ENCODE measurements at places on chromosomes 12 and 14.

DNA sequence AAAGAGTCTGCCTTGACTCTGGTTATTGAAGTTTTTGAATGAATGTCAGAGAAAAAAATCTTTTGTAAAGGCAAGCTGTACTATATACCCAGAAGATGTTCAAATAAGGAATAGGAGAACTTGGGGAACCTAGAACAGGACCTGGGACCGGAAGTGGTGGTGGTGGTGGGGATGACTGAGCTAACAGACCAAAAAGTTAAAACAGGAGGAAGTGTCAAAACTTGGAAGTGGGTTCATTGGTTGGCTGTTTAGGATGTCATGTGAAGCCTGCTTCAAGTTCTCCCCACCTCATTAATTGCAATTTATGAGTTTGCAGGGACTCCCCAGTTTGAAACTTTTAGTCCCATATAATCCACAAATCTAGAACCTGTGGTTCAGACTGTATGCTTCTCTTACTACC lies 26.2 kb downstream of the PLXNC1 start:
- no peak for DNase-seq

DNA sequence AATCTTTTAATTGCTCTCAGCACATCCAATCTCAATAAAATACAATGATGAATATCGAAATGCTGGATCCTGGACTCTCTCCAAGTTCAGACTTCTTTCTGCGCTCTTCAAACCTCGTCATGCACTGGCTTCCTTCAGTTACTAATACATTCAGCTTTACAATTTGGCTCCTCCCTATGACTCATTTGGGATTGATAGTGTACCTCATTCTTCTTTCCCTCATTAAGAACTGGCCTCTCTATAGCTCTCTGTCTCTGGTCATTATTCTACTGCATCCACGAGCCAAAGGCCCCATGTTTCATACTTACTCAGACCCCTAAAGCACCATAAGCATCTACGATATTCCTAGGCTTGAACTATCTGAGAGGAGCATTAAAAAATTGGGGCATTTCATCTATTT lies 4.9 kb downstream of the TSPAN8 start:
- DNase-seq, result no peak

DNA sequence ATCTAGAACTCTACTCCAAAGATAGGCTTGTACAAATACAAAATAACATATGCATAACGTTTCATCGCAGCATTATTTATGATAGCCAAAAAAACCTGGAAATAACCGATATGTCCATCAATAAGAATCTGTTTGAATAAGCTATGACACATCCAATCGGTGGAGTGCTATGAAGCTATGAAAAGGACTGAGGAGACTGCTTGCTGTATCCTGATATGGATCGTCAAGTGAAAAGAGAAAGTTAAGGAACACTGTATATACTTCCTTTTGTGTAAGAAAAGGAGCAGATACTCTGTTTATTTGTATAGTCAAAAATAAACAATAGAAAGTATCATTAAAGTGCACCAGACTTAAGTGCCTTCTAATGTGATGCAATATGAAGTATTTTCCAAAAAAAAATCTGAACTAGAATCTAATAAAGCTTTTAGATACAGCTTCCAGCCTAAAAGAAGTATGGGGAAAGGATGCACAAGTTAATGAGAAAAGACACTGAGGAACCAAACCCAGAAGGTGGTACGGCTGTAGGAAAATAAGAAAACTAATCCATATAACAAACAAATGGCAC lies 645 bp upstream of the KLHDC1 start:
- peak; percentile 13 for DNase-seq

GRCh38 chr12:13373131-13373530 lies 176.6 kb downstream of the EMP1 start:
- no peak for DNase-seq

- no peak for DNase-seq
These were observed 3.0 kb upstream of the CISTR start for GRCh38 chr12:53754633-53755264.

GRCh38 chr12:53077030-53077429 lies 2.2 kb downstream of the SPRYD3 start:
- no peak for DNase-seq

- DNase-seq, result no peak
These were observed 14.2 kb upstream of the STYK1 start for GRCh38 chr12:10688042-10688441.

GRCh38 chr14:71734076-71734475 lies 198.2 kb upstream of the RGS6 start:
- DNase-seq, result no peak

- no peak for DNase-seq
These were observed 139.0 kb downstream of the SMOC1 start for GRCh38 chr14:70018230-70018629.

GRCh38 chr14:91906374-91906773 lies 39.0 kb upstream of the TC2N start:
- DNase-seq, result no peak

DNA sequence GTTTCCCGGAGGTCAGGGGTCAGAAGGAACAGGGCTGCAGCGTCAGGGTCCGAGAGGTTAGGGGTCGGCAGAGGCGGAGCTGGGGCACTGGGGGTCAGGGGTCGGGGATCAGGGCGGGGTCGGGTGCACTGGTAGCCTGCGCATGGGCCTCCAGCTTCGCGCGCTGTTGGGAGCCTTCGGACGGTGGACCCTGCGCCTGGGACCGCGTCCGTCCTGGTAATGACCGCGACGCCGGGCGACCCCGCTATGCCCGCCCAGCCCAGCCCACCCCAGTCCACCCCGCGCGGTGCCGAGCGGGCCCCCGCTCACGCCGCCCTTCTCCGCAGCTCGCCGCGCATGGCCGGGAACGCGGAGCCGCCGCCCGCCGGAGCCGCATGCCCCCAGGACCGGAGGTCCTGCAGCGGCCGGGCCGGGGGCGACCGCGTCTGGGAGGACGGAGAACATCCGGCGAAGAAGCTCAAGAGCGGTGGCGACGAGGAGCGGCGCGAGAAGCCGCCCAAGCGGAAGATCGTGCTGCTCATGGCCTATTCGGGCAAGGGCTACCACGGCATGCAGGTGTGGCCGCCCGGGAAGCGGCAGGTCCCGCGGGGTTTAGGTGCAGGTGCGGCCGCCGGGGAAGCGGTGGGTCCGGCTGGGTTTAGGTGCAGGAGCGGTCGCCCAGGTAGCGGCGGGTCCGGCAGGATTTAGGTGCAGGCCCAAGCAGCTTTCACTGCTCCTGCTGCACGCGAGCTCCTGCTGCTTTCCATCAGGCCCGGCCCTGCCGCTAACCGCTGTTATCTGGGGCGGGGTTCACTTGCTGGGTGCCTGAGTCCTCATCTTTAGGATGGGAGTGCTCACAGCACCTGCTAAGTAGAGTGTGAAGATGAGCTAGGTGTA lies 743 bp downstream of the PUS1 start:
- DNase-seq, result peak; percentile 56

DNA sequence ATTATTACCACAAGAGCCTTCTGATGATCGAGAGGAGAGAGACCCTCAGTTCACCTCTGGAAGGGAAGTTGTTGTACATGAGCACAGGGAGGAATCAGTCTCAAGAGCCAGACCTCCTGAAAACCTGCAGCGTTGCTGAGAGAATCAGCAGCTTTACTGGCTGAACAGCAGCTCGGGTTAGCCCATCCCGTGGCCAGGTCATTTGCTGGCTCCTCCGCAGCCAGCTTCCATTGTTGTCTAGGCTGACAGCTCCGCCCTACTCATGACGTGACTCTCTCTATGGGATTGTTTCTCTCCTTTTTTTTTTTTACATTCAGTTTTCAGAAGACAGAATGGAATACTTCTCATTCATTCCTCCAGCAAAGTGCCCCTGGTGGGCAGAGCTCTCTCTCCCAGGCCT lies 69.9 kb downstream of the TGFB3 start:
- DNase-seq, result no peak

- no peak for DNase-seq
These were observed 63.4 kb downstream of the BEGAIN start for GRCh38 chr14:100523843-100524169.

- no peak for DNase-seq
These were observed 5.2 kb downstream of the RARG start for GRCh38 chr12:53226815-53227214.

DNA sequence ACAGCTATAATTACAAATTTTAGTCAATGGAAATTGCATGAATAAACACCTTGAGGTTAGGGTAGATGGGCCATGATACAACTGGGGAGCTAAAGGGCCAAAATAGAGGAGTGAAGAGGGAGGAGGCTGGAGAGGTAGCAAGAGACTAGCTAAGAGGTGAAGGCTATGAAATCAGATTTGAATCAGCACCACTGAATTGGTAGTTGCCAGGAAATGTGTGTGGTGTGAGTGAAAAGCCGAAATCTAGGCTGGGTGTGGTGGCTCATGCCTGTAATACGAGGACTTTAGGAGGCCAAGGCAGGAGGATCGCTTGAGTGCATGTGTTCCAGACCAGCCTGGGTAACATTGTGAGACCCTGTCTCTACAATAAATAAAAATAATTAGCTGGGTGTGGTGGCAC lies 22.7 kb downstream of the YY1 start:
- no peak for DNase-seq

GRCh38 chr12:6430124-6430989 lies 14.4 kb upstream of the CD27 start:
- DNase-seq, result peak; percentile 30

- no peak for DNase-seq
These were observed 4.2 kb downstream of the DAZAP2 start for GRCh38 chr12:51242876-51243275.

DNA sequence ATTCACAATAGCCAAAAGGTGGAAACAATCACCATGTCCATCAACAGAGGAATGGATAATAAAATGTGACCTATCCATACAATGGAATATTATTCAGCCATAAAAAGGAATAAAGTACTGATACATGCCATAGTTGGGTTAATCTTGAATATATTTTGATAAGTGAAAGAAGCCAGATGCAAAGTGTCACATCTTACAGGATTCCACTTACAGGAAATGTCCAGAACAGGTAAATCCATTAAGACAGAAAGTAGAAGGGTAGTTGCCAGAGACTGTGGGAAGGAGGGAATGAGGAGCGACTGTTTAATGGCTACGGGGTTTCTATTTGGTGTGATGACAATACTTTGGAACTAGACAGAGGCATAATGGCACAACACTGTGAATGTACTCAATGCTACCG lies 171.6 kb downstream of the KSR2 start:
- no peak for DNase-seq

DNA sequence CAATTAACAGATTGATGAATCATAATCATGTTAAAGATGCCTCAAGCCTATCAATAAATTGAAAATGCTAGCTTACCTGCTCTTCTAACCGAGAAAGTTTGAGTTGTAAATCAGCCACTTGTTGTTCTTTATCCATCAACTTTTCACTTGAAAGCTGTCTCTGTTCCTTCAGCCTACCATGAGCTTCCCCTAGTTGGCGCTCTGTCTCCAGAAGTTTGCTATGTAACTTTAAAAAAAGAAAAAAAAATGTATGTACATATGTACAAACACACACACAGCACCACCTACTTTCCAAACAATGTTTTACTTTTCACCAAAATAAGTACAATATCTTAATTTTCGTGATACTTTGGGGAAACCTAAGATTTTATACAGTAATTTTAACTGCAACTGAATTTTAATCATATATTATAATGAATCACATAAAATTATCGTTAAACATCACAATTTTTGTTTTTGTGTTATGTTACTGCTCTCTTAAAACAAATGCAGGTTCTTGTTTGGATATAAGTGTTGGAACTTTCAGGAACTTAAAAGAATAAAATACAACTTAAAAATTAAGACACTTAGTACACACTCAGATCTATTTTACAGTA lies 101.2 kb downstream of the EEA1 start:
- peak; percentile 39 for DNase-seq

- no peak for DNase-seq
These were observed 102.6 kb upstream of the MED13L start for GRCh38 chr12:116380108-116380507.

GRCh38 chr14:103116636-103117035 lies 6.6 kb upstream of the TNFAIP2 start:
- no peak for DNase-seq

DNA sequence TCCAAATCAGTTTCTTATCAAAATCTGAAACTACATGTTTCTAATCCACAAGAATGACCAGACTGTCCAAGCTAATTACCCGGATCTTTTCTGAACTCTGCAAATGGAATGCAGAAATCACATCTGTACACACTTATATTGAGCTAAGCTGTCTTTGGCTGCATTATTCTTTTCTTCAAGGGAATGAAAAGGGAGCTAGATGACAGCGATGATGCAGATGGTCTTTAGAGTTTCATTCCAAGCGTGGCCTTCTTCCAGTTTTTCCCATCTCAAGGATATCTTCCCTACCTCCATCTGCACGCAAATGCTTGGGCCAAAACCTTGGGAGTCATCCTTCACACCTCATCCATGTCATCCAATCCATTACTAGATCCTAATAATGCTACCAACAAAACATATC lies 12.6 kb downstream of the KCNH5 start:
- DNase-seq, result no peak

GRCh38 chr14:68947802-68948201 lies 31.3 kb downstream of the ACTN1 start:
- peak; percentile 34 for DNase-seq

DNA sequence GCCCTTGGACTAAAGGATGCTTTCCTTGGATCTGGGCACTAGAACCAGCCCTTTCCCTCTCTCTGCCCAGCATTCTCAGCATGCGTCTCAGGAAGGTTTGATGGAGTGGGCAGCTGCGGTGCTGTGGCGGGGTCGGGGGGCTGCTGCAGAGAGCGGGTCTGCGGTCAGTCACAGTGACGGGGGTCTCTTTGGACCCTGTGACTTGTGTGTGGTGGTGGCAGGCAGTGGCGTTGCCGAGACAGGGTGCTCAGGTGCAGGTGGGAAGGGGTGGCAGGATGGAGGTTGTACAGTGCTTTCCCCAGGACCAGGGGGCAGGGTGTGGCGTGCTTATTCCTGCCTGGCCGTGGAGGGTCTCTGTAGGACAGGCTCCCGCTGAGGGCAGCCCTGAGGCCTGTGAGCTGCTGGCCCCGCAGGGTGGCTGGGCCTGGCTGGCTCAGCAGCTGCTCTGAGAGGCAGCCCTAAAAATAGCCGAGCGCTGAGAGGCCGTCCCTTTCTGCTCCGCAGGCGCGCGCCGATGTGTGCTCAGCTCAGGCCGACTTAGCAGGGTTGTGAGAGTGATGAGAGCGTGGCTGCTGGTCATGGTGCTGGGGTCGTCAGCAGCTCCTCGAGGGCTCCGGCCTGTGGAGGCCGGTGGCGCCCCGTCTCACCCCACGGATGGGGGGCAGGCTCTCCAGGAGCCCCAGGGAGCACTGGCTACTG lies 9.7 kb downstream of the PACS2 start:
- DNase-seq, result no peak

DNA sequence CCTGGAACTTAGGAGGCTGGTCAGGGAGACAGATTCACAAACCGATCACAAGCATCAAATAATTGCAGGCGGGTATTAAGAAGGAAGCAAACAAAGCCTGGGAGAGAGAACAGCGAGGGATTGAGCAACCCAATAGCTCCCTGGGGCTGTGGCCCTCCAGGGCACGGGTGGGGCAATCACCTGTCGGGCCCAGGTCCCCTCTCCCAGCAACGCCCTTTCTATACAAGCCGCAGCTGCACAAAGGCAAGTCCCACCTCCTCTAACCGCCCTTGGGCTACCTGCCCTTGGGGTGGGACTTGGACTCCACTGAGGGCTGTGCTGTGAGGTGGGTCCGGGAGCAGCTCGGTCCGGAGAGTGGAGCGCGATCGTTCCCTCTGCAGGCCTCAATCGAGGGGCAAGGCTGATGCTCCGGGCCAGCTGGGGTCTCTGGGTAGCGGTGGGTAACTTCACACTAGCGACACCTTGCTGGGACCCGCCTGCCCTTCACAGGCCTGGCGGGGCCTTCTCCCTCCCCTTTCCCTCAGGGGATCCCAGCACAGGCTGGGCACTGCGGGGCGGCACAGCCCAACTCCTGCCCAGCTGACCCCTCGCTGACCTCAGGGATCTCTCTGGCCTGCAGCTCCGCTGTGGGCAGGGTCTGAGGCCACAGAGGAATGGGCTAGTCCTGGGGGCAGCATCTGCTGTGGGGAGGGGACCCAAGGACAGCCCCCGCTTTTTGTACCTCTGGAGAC lies 8.0 kb downstream of the PHB2 start:
- DNase-seq, result no peak
